ENCODE measurements at places on chromosomes 16 and 17.

DNA sequence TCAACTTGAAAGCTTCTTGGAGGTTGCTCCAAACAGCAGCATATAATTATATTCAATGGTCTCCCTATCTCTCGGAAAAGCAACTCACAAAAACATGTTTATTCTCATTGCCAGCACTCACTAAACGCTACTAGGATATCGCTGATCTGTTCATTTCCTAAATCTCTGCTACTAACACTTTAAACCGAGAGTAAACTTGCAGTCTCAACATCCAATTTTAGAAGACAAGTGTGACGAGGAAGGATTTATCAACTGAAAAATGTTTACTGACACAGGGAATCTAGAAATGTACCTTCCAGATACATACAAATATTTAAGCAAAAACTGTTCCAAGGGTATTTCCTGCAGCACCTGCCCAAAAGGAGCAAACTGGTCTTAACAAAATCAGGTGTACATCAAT lies 56.5 kb downstream of the YWHAE start:
- DNase-seq, result no peak

DNA sequence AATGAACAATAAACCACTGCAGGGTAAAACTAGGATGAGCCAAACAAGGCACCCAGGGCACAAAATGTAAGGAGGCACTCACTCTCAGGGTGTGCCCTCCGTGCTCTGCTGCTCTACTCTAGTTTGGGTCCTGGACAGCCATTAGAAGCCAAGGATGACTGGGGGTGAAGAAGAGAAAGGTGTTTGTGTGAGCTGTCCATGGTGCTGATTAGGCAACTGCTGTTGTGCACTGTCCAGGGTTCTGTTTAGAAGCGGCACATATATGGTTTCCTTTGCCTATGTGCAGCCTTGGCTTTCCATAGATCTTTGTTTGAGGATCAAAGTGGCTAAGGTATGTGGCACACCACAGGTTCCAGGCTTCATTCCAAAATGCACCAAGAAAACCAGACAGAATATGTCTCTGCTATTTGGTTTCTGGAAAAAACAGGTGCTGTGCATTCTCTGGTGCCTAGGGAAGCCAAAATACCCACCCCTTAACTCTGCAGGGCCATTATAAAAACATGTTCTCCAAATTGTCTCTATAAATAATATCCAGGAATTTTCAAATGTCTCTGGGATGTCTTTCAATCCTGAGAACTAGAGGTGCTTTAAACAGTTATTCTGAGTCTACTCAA lies 123.5 kb downstream of the CBLN1 start:
- no peak for DNase-seq

DNA sequence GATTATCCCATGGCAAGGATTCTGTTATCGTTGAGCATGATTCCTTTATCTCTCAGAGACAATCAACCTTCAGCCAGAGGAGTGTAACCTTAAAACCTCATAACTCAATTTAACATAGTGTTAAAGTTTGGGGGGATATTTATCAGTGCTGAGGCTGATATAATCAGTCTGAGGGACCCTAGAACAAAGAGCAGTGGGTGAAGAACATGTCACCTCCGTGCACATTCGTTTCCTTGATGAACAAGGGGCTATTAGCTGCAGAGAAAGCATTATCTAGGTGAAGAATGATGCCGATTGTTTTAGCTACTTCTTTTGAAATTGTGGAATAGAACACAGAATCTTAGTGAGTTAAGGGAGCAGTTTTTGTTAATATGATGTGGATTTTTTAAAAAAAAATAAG lies 99.1 kb downstream of the SKAP1 start:
- DNase-seq, result no peak

- peak; percentile 55 for DNase-seq
Observed at GRCh38 chr17:67221062-67221998, 23.7 kb downstream of the HELZ start.

DNA sequence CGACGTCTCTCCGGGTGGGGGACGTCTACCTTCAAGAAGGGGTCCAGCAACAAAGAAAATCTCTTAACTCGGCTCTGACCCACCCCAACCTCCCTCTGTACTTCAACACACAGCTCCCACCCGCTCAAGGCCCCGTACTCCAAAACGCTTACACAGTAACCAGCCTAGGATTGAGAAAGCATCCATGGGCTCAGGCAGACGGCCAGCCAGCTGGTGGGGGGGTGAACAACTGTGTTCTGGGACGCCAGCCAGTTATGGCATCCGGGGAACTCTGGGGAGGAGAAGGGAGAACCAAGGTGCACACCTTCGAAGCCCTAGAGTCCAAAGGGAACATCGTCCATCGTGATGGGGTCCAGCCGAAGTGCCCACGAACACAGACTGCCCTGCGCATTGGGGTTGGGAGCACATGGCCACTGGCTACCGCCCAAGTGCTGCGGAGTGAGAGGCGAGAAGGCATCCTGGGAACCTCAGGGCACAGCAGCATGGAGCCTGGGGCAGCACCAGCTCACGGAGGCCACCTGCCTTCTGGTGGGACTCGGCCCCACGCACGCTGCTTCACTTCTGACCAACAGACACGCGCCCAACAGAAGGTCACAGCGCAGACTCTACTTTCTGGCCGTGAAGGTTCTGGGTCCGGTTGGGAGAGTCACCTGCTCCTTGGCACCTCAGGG lies 14.3 kb downstream of the SLC16A3 start:
- DNase-seq, result no peak

- DNase-seq, result no peak
Observed at GRCh38 chr16:68719993-68720489, 17.1 kb upstream of the CDH1 start.

- DNase-seq, result no peak
Observed at GRCh38 chr17:71145486-71145885, 975.3 kb upstream of the SOX9 start.

- no peak for DNase-seq
Observed at GRCh38 chr16:75250809-75251279, 580 bp downstream of the BCAR1 start.
